ENCODE measurements at places on chromosomes 13 and 19.

- DNase-seq, result no peak
These were observed 703 bp downstream of the ZNF506 start for GRCh38 chr19:19820774-19821320.

GRCh38 chr13:70817576-70817975, 709.3 kb upstream of the KLHL1 start:
- DNase-seq, result no peak

GRCh38 chr19:32809754-32810153, 59.8 kb downstream of the SLC7A9 start:
- DNase-seq, result no peak

DNA sequence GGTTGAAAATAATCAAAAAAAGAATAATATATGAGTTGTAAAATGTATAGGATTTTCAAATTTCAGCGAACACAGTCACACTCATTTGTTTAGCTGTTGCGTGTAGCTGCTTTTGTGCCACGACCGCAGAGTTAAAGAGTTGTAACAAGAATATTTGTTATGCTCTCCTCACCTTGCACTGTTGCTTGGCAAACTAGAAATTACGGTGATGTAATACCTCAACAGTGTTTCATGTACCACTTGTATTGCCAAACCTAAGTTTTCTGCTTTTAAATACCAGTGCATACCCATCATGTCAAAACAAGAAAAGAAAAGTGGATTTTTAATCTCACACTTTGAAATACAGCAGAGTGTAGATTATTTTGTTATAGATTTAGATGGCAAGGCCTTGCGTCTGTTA, 201.1 kb downstream of the NBEA start:
- no peak for DNase-seq

DNA sequence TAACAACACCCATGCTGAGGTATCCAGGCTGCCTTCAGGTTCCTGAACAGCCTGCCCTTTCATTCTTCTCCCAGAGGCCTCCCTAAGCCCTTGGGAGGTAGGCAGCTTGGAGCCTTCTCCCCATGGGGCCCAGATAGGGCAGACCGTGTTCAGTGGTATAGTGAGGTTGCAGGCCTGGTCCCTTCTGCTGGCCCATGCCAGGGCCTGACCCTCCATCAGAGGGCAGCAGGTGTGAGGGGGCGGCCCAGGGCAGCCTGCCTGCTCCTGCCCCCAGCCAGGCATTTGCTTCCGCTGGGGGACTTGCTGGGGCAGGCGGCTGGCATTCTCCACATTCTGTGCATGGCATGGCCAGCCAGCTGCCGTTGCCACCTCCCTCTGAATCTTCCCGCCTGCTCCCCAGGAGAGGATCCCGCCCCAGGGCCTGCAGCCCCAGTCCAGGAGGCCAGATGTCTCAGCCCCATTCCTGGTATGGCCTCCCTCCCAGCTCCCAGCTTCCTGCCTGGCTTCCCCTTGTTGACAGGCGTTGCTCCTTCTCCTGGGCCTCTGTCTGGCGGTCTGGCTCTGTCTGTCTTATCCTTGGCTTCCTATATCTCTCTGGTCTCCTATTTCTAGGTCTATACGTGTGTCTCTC, 8.9 kb downstream of the CIC start:
- DNase-seq, result no peak

GRCh38 chr19:24062190-24062589, 24.8 kb upstream of the ZNF254 start:
- no peak for DNase-seq
